ENCODE measurements at places on chromosomes 16 and 17. TPM values are rescaled to one million over a fixed set of nuclear protein-coding genes. Genes with fewer than 3 reads are reported as not detected.
A peak's percentile ranks its signal among the peaks of the same experiment; 100 is the strongest.

- H3K27me3 ChIP-seq, result no peaks in the 10 kb centered on the region
- no peaks in the 10 kb centered on the region for H3K36me3 ChIP-seq
These were observed 3.9 kb downstream of the ASGR2 start for GRCh38 chr17:7110617-7111306.

DNA sequence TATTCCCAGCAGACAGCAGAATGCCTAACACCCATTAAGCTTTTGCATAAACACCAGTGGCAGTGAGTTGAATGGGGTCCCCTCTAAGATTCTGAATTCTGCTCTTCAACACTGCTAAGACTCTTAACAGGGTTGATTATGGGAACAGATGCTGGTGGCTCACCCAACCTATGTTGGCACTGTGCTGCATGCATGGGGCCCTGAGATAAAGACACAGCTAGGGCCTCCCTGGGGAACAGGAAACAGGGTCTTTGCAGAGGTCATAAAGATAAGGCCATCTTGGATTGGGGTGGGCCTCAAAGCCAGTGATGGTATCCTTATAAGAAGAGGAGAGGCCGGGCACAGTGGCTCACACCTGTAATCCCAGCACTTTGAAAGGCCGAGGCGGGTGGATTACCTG lies 190.8 kb downstream of the SLC39A11 start:
- no peaks in the 10 kb centered on the region for H3K36me3 ChIP-seq
- no peak overlapping the region for H3K4me3 ChIP-seq
- H3K4me1 ChIP-seq, result peaks cover 1% of the 10 kb centered on the region
- H3K27ac ChIP-seq, result no peak overlapping the region
- no peak for DNase-seq

NT5M gene
- polyA plus RNA-seq, result 4.6 TPM

PHF23 gene
- 17.7 TPM for polyA plus RNA-seq

PRSS53 gene
- polyA plus RNA-seq, result 1.4 TPM

GRCh38 chr16:87222335-87222734 lies 94.9 kb downstream of the C16orf95 start:
- no peak for DNase-seq
- no peaks in the 10 kb centered on the region for H3K36me3 ChIP-seq
- H3K4me3 ChIP-seq, result no peak overlapping the region
- no peak overlapping the region for H3K27ac ChIP-seq
- peaks cover 5% of the 10 kb centered on the region for H3K27me3 ChIP-seq

TLCD3A gene
- polyA plus RNA-seq, result 0.92 TPM

GP1BA gene
- not detected for polyA plus RNA-seq

DNA sequence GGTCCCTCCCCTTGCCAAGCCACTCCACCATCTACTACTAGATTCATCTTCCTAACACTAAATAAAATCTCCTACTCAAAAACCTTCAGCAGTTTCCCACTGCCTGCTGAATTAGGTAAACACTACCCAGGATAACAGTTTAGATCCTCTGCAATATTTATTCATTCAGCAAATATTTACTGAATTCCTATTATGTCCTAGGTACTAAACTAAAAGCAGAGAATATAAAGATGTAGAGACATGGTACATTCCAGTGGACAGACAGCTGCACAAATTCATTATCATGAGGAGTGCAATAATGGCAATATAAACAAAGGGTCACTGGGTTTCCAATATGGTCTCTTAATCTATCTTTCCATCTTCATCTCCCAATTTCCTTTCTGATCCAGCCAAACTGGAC lies 30.7 kb upstream of the HOXB13 start:
- H3K27ac ChIP-seq, result no peak overlapping the region
- H3K27me3 ChIP-seq, result peaks cover 25% of the 10 kb centered on the region
- no peaks in the 10 kb centered on the region for H3K4me1 ChIP-seq
- no peaks in the 10 kb centered on the region for H3K36me3 ChIP-seq
- no peak for DNase-seq
- no peak overlapping the region for H3K4me3 ChIP-seq

GRCh38 chr17:34156401-34156740 lies 98.7 kb upstream of the CCL2 start:
- H3K27me3 ChIP-seq, result no peaks in the 10 kb centered on the region
- no peak overlapping the region for H3K27ac ChIP-seq
- no peaks in the 10 kb centered on the region for H3K36me3 ChIP-seq
- H3K4me3 ChIP-seq, result no peak overlapping the region

MEOX1 gene
- polyA plus RNA-seq, result not detected

GRCh38 chr17:13297183-13297582 lies 279.4 kb upstream of the ELAC2 start:
- H3K27ac ChIP-seq, result no peak overlapping the region
- no peaks in the 10 kb centered on the region for H3K27me3 ChIP-seq
- H3K4me3 ChIP-seq, result no peak overlapping the region

ATP6V0D1 gene
- polyA plus RNA-seq, result 330 TPM

DNA sequence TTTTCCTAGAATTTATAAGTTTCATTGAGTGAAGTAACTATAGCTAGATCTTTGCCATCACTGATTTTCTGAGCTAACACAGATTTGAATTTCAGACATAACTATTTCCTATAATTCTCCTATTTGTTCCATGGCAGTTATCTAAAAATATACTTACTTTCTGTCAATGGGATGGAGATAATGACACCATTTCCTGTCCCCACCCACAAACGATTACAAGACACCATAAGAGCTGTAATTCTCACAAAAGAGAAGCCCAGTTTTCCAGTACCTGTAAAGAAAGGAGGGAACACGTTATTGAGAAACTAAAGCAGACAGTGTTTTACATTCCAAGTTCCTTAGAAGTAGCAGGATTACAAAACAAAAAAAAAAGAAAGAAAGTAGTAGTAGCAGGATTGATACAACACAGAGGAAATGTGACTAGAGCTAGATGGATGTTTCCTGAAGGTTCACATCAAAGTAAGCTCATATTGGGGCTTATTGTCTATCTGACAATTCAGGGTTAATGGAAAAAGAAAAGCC lies 110.9 kb upstream of the TOB1 start:
- no peaks in the 10 kb centered on the region for H3K27me3 ChIP-seq
- no peak overlapping the region for H3K4me3 ChIP-seq
- H3K4me1 ChIP-seq, result peaks cover 7% of the 10 kb centered on the region
- peak overlapping the region; percentile 79 for H3K27ac ChIP-seq

KRT20 gene
- not detected for polyA plus RNA-seq

NAE1 gene
- 67.2 TPM for polyA plus RNA-seq

DNA sequence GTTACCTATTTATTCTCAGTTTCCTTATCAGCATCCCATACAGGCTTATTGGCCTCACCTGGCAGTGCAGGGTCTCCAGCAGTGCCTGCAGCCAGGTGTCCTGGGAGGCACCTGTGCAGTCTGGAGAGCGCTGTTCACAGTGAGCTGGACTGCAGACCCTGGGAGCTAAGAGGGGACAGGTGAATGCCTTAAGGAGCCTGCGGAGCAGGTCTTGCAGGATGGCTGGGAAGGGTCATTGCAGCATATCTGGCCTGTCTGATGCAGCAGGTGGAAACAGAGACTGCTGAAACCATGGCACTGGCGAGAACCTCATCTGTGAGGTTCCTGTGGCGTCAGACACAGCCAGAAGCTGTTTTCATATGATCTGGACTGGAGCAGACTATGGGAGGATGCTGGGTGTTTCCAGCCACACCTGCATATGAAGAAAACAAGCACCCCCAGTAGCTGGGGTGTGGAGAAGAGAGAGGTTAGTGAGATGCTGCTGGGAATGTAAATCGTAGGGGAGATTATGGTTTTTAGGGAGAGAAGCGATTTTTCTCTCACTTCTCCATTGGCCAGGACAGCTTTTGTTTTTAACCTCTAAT lies 77.0 kb downstream of the NTN1 start:
- no peak overlapping the region for H3K27ac ChIP-seq
- H3K4me1 ChIP-seq, result no peaks in the 10 kb centered on the region
- peaks cover 16% of the 10 kb centered on the region for H3K27me3 ChIP-seq
- no peak overlapping the region for H3K4me3 ChIP-seq
- no peak for DNase-seq

DNA sequence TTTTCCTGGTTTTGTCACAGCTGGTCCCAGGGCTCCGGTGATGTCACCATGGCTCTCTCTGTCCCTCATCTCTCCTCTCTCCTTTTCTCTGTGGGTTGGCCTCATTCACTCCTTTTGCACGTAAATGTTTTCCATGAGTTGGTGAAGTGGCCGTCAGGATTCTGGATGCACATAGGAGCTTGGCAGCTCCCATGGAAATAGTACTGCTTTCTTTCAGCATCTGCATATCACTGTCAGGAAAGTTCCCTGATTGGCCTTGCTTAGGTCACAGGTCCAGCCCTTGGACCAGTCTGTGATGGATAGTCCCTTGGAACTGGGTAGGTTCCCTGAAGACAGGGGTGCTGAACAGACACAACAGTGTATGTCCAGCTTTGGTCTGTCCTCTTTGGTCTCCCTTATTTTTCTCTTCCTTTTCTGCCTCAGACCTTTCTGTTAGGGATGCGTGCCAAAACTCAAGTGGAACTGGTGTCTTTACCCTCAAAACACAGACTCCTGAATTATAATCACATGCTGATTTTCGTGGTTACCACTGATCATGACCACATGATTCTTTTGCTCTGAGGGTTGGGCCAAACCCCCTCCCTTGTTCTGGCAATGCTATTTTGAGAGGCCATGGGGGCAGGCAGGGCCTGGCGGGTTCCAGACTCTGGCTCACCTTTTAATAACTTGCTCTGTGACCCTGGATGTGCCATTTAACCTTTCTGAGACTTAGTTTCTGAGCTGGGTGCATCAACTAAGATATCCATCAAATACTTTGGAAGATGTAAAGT lies 99.0 kb downstream of the MSI2 start:
- DNase-seq, result no peak
- H3K27me3 ChIP-seq, result no peaks in the 10 kb centered on the region
- H3K36me3 ChIP-seq, result no peaks in the 10 kb centered on the region
- peaks cover 56% of the 10 kb centered on the region for H3K4me1 ChIP-seq
- no peak overlapping the region for H3K4me3 ChIP-seq

GRCh38 chr17:59756236-59756818 lies 48.9 kb downstream of the VMP1 start:
- H3K27ac ChIP-seq, result peak overlapping the region; percentile 36
- H3K27me3 ChIP-seq, result no peaks in the 10 kb centered on the region
- peaks cover 20% of the 10 kb centered on the region for H3K36me3 ChIP-seq
- no peak overlapping the region for H3K4me3 ChIP-seq

GRCh38 chr16:82655072-82655714 lies 28.4 kb downstream of the CDH13 start:
- H3K36me3 ChIP-seq, result no peaks in the 10 kb centered on the region
- peak; percentile 79 for DNase-seq
- H3K27ac ChIP-seq, result peak overlapping the region; percentile 61

- DNase-seq, result no peak
- no peak overlapping the region for H3K4me3 ChIP-seq
- no peak overlapping the region for H3K27ac ChIP-seq
- no peaks in the 10 kb centered on the region for H3K36me3 ChIP-seq
These were observed 68.6 kb downstream of the SMPD3 start for GRCh38 chr16:68379472-68380347.

GRCh38 chr16:78277321-78278055 lies 178.0 kb downstream of the WWOX start:
- no peak overlapping the region for H3K4me3 ChIP-seq
- H3K27me3 ChIP-seq, result no peaks in the 10 kb centered on the region
- no peak overlapping the region for H3K27ac ChIP-seq
- H3K4me1 ChIP-seq, result no peaks in the 10 kb centered on the region
- H3K36me3 ChIP-seq, result no peaks in the 10 kb centered on the region

TP53TG3F gene
- not detected for polyA plus RNA-seq

DNA sequence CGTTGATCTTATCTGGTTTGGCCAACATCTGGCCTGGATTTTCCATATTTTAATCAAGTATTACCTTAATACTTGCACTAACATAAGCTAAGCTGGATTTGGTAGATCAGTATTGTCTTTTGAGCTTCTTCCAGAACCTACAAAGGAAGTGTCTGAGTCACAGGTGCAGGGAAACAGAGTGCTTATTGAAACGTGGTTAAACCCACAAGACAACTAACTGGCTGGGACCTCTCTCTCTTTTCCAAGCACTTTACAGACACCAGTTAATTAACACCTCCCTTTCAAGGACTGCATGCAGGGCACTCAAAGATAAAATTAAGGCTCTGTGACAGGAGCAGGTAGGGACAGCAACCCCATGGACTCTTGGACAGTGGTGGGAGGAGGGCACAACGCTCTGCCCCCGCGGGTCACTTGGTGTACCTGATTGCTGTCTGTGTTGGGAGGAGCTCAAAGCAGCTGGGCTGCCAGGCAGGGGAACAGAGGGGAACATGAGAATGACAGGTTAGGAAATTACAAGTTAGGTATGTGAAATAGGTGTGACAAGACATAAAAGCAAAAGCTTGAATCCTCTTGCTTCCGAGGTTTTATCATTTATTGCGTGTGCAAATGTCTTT lies 133.7 kb upstream of the MON1B start:
- no peak overlapping the region for H3K4me3 ChIP-seq
- DNase-seq, result no peak
- H3K27ac ChIP-seq, result no peak overlapping the region
- H3K27me3 ChIP-seq, result no peaks in the 10 kb centered on the region
- H3K36me3 ChIP-seq, result no peaks in the 10 kb centered on the region

DNA sequence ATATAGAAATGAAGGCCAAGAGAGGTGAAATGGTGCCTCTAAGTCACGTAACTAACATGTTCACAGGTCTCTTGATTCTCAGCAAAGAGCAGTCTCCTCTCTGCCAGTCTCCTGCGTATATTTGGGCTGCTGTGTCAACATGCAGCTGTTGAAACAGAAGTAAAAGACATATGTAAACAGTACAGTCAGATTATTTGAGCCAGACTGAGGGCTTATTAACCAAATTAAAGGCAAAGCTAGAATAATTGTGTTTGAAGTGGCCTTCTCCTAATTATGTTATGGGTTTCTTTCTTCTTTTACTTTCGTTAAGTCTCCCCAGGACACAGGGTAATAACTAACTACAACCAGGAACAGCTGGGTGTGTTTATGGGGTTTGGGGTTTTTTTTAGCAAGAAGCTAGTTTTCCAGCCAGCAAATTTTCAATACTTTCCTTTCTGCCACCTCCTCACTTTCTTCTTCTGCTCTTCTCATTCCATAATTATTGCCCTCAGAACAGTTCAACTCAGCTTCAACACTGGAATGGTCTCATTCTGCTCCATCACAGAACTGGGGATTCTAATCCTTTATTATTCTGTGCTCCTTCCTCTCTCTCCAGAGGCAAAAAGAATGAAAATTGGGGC lies 18.4 kb downstream of the G6PC1 start:
- no peak for DNase-seq
- H3K4me3 ChIP-seq, result no peak overlapping the region
- no peaks in the 10 kb centered on the region for H3K4me1 ChIP-seq
- H3K36me3 ChIP-seq, result no peaks in the 10 kb centered on the region
- H3K27me3 ChIP-seq, result peaks cover 1% of the 10 kb centered on the region

- H3K36me3 ChIP-seq, result peaks cover 3% of the 10 kb centered on the region
- H3K4me3 ChIP-seq, result peak overlapping the region; percentile 56
- H3K4me1 ChIP-seq, result peaks cover 43% of the 10 kb centered on the region
These were observed 7.2 kb downstream of the CTF1 start for GRCh38 chr16:30903596-30903995.

SMIM36 gene
- polyA plus RNA-seq, result not detected

Data from immature natural killer cell (primary cell).